Fibroblast of skin of right quadriceps (primary cell): ENCODE measurements at places on chromosomes 3 and 15.

DNA sequence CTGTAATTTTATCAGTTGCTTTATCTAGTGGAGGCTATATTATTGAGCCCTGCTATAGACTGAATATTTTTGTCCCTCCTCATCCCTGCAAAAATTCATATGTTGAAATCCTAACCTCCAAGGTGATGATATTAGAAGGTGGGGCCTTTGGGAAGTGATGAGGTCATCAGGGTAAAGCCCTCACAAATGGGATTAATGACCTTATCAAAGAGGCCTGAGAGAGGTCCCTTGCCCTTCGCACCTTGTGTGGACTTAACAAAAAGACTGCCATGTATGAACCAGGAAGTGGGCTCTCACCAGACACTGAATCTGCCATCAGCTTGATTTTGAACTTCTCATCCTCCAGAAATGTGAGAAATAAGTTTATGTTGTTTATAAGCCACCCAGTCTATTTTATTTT, 381.4 kb upstream of the ONECUT1 start:
- DNase-seq, result no peak

- DNase-seq, result no peak
Measured at GRCh38 chr3:159797771-159798170, 190.9 kb upstream of the IL12A start.

DNA sequence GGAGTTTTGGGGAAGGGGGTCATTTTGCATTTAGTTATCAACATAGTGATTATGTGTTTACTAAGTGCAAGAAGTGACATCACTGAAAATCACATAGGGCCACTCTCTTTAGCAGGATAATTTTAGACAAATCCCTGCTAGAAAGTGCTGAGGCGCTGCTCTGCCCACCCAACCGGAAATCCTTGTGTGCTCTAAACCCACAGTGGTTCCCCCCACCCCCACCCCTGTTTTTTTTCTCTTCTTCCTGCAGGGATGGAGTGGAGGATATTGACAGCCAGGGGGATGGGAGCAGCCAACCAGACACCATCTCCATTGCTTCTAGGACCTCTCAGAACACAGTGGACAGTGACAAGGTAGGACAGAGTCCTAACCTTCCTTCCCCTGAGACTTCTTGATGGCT, 234.2 kb upstream of the UMPS start:
- no peak for DNase-seq

DNA sequence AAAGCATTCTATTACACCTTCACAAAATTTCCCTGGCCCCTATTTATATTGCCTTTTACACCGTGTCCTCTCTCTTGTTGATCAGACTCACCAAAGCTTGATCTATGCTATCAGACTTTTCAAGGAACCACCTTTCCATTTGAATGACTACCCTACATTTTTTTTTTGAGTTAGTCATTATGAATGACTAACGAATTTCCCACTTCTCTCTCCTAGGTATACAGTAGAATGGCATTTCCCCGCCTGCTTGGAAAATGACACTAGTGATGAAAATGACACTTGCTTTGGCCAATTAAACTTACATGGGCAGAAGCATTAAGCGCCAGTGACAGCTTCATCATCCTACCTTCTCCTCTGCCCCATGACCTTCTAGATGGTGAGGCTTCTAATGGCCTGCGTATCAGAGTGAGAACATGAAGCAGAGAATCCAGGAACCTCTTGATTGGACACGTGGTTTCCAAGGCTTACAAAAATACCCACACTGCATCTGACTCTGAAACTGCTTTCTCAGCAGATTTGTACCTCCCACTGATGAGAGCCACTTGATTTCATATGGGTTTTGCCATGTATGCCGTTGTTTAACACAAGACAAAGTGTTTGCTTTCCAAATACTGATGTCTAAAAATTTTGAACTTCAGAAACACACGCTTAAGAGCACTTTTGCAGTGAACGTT, 370.5 kb downstream of the CTNNB1 start:
- no peak for DNase-seq

DNA sequence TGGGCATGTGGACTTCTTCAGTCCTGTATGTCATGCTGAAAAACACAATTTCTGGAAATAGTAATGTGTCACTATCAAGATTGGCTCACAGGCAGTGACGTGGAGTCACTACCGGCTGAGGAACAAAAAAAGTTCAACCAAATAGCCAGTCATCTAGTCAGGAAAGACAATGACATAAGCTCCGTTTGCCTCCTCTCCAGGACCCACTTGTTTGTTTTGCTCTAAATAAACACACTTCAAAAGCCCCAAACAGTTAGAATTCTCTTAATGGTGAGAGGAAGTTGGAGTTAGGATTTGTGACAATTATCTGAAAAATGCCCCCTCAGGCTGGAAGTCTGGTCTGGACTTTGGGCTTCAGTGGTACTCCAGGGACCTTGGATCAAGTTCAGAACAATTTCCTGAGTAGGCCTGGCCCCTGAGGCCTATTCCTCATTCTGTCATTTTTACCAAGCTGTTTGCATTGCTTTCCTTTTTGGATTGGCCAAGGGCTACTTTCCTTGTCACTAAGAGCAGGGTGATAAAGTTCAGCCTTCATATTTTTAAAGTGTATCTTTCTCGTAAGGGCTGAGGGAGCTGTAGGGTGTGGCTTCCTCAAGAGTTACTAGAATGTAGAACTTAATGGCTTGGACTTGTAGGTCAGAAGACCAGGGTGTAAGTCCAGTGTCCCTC, 98.9 kb downstream of the EOMES start:
- DNase-seq, result no peak

- no peak for DNase-seq
Measured at GRCh38 chr3:53693451-53693850, 152.8 kb downstream of the CHDH start.

- peak; percentile 17 for DNase-seq
Measured at GRCh38 chr3:45060165-45060892, 34.2 kb downstream of the CLEC3B start.

DNA sequence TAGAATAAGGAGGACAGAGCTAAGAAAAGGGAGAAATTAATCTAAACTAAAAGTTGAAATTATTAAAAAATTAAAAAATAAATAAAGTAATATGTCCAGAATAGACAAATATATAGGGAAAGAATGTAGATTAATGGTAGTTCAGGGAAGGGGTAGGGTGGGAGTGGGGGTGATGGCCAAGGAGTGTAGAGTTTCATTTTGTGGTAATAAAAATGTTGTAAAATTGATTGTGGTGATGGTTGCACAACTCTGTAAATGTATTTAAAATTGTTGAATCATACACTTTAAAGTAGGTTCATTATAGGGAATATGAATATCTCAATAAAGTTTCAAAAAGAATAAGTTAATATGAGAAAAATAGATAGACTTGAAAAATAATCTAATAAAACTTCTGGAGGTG, 21.0 kb upstream of the FNDC3B start:
- no peak for DNase-seq

DNA sequence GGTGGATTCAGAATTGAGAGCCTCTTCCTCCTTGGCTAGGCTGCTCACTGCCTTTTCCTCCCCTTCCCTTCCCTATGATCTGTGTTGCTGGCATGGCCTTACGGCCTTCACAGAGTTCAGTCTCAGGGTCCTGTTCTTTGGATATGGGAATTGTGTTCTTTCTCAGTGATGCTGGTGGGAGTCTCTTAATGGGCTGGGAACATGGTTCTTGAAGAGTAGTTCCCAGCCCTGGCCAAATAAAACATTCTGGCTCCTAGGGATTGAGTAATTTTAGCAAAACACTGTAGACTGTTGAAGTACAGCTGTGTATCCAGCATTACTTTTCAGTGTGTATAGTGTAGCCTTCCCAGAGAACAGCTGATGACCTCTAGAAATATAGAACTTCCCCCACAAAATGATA, 22.6 kb upstream of the FILIP1L start:
- no peak for DNase-seq

DNA sequence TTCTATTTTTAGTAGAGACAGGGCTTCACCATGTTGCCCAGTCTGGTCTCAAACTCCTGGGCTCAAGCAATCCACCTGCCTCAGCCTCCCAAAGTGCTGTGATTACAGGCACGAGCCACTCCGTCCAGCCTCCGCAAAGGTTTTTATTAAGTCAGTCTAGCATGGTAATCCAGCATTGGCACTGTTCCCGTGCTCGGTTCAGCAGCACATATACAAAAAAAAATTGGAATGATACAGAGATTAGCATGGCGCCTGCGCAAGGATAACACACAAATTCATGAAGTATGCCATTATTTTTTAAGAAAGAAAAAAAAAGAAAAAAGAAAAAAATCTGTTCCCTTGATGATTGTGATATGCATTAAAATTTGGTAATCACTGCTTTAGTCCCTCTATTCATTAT, 8.5 kb downstream of the CKMT1A start:
- no peak for DNase-seq

- no peak for DNase-seq
Measured at GRCh38 chr3:98594628-98595324, 1.4 kb upstream of the CPOX start.

DNA sequence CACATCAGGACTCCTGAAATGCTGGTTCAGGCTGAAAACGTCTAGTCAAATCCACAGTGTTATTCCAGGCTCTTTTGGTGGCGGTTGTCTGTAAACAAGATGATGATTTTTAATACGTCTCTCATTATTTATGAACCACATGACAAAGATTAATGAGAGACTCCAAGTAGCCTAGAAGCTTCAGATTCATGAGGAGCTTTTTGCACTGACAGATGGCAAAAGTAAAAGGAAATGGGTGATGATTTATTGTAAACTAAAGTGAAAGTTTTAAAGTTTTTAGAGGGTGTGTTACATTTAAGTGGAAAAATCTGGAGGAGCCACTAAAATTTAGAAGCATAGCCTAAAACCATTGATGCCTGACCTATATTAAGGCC, 77.0 kb downstream of the BBX start:
- DNase-seq, result peak; percentile 9

DNA sequence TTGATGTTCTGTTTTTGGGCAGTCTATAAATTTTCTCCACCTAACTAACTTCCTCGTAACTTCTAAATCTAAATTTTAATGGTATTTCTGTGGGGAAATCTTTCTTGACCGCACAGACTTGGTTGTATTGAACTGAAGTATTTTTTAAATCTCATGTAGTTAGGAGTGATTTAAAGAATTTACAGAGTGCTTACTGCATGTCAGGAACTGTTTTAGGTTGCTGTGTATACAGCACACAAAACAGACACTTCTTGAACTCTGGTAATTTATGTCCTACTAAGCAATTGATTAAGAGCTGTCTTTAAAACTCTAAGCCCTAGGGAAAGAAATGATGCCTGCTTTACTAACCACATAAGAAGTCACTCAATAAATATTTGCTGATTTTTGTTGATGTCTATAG, 1350.2 kb downstream of the ZPLD1 start:
- DNase-seq, result no peak

DNA sequence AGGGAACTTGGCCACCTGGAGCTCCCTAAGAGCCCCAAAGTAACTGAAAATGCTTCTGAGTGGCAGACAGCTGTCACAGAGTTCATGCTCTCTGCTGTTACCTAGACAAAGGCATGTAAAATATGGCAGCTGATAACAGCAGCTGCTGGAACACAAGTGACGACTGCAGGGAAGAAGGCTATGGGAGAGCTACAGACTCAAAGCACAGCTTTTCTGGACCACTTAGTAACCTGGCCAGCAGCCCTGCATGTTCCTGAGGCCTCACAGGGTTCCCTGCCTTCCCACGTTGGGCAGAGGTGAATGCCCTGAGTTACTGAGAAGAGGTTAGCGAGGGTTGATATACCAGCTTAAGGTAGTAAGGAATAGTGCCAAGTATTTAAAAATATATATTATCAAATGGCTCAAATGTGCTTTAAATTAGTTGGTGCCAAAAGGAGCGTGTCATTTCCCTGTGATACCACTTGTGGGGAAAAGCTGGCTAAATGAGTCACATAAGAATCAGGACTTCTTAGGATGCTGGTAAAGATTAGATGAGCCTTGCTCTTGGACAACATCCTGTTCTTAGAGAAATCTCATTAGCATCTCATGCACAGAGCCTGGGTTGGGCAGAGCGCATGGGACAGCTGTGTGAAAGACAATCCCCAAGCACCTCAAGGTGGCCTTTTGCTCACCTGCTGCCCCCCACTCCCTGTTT, 76.4 kb upstream of the SCN5A start:
- DNase-seq, result no peak

- DNase-seq, result no peak
Measured at GRCh38 chr3:138901567-138901966, 45.4 kb downstream of the FOXL2 start.

GRCh38 chr3:170419557-170420087, 954 bp downstream of the CLDN11 start:
- peak; percentile 55 for DNase-seq

DNA sequence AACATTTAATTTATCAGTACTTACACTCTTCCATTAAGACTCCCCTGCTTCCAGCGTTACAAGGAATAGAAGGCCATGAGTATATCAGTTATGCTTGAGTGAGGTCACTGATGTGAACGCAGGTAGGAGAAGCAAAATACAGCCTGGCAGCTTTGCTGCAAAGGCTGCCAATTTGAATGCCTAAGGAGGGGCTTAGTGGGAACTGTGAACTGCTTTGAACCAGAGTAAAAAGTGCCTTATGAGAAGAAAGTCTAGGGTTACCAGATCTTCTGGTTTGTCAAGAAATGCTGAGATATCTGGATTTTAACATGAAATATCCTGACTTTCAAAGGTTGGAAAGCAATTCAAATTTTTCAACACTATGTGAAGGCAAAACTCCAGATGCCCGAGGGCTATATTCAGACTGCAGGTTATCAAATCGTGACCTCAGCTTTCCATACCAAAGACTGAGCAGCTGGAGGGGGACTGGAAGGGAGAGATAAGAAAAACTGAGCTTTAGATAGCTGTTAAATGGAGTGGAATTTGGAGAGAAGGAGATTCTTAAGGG, 446.3 kb upstream of the NECTIN3 start:
- no peak for DNase-seq

DNA sequence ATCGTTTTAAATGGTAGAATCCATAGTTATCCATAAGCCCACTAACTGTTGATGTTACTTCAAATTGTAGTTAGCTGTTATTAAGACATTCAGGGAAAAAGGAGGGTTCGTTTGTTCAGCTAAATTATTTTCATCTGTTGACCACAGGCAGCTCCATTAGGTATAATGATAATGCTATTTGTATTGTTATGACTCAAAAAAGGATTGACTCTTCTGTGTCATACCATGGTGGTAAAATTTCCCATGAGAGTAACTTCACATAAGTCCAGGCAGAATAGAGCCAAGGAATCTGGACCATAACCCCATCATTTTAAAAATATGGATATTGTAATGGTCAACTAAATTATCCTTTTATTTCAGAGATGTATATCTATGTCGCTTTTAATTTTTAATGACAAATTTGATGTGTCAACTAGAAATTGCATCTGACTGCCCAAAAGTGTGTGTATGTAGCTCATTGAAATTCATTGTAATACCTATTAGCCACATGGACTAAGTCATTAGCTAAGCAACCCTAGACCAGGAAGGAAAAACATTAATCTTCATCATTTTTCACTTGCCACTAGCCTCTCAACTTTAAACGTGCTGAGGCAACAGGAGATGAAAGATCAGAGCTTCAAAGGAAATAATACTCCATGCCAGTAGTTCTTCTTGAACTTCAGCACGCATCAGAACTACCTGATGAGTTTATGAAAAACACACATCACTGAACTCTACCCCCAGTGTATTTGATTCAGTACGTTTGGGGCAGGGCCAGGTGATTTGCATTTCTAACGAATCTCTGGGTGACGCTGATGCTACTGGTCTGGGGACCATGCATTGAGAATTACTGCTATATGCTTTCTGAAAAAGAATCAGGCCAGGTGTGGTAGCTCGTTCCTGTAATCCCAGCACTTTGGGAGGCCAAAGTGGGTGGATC, 537.7 kb downstream of the UNC13C start:
- DNase-seq, result no peak
